ENCODE measurements at places on chromosomes 11 and 22. TPM values are rescaled to one million over a fixed set of nuclear protein-coding genes. Genes with fewer than 3 reads are reported as not detected.

The MADD gene
- total RNA-seq, result 166 TPM

The APOA5 gene
- total RNA-seq, result 0.19 TPM

The RCOR2 gene
- total RNA-seq, result 0.10 TPM

The CABP7 gene
- total RNA-seq, result 0.56 TPM

The POU2F3 gene
- total RNA-seq, result not detected

The CHRM1 gene
- not detected for total RNA-seq

The OR51B4 gene
- not detected for total RNA-seq

The BACE1 gene
- 2.1 TPM for total RNA-seq

The OR8D1 gene
- not detected for total RNA-seq

The OR2AG1 gene
- total RNA-seq, result not detected

The SNX32 gene
- 1.2 TPM for total RNA-seq

The DGCR6 gene
- 5.5 TPM for total RNA-seq

The OPCML gene
- not detected for total RNA-seq

The MPPED2 gene
- 8.1 TPM for total RNA-seq

The CCDC87 gene
- 0.63 TPM for total RNA-seq

The KRTAP5-11 gene
- total RNA-seq, result not detected

Data from T-cell (primary cell).